ENCODE measurements at places on chromosomes 4 and X.

DNA sequence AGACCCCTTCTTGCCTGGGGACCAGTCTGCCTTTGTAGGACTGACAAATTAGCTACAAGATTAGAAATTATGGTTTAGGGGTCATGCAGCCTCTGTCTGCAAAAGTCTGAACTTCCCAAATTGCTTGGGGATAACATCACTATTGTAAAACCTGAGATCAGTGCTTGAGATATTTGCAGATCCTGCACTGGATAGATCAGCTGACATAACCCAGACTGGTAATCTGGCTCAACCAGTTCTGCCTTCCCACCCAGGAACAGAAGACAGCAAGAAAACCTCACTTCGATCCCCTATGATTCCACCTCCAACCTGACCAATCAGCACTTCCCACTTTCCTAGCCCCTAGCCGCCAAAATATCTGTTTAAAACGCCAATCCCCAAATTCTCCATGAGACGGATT lies 202.8 kb upstream of the DIAPH2 start:
- no peak for DNase-seq

DNA sequence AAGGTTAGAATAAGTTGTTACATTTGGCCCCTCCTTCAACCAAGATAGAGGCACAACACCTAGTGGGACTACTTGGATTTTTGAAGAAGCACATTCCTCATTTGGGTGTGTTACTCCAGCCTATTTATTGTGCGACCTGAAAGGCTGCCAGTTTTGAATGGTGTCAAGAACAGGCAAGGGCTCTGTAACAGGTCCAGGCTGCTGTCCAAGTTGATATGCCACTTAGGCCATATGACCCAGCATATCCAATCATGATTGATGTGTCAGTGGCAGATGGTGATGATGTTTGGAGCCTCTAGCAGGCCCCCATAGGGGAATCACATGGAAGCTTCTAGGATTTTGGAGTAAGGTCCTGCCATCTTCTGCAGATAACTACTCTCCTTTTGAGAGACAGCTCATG lies 35.5 kb upstream of the UGT2B4 start:
- DNase-seq: no peak

DNA sequence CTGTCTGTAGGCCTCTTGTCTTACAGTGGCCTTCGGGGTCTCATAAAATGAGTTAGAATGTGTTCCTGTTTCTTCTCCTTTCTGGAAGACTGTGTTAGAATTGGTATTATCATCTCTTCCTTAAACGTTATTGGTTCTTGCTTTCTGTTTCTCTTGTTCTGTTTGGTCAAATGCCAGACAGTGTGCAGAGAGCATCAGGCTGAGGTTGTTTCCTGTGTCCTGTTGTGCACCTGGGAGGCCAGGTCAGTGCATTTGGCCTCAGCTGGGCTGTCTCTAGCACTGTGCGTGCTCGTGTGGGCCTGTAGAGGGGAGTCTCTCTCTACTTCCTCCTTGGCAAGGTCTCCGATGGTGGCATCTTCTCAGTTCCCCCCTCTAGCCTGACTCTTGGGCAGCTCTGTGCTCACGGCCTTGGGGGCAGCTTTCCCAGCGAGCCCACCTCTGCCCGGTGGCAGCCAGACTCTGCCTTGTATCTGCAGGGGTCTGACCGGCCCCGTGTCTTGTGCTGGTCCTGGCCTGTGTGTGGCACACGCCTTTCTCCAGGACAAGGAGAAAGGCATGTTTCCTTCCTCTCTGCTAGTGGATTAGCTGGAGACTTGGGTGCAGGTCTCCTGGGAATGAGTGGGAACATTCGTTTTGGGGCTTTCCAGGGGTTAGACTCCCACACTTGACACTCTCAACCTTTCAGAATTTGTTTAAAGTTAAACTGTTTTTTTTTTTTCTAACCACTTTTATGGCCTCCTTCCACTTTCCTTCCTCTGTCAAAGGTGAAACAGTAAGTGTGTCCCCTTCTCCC lies 62.3 kb downstream of the FAM193A start:
- DNase-seq: peak; percentile 56

DNA sequence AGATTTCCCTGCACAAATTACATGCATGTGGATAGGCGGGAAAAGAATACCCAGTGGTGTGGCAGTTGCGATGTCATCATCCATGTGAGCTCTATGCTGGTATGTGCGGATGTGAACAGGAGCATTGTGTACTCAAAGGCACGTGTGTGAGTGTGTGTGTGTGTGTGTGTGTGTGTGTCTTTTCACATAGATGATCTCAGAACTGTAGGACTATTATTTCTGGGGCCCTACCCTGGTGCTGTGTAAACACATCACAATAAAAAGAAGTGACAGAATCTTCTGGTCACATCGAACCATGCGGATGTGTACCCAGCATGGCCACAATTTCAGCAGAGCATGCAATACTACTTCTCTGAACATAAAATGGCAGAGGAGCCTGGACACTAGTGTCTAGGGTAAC lies 624.8 kb downstream of the MID1IP1 start:
- no peak for DNase-seq

All from mesendoderm (in vitro differentiated cells).